ENCODE measurements at places on chromosomes 5 and 9.

- no peak for DNase-seq
Measured at GRCh38 chr5:94072116-94072515, 330.7 kb upstream of the POU5F2 start.

- DNase-seq: no peak
Measured at GRCh38 chr9:77402286-77402685, 225.0 kb downstream of the VPS13A start.

GRCh38 chr5:109076741-109077140, 329.0 kb downstream of the FER start:
- DNase-seq: no peak

GRCh38 chr5:171743436-171744076, 42.1 kb upstream of the SMIM23 start:
- no peak for DNase-seq

DNA sequence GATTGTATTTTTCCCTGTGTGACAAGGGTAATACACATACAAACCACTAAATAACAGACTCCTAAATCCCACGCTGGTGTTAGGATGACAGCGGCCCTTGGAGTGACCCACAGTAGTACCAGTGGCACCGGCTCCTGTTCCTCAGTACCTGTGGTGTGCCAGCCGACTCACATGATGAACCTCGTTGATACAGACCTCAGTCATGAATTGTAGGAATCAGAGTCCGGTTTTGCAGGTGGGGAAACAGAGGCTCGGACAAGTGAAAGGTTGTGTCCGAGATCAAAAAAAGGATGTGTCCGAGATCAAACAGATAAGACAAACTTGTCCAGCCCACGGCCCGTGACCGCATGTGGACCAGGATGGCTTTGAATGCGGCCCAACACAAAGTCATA, 78.0 kb downstream of the AMBP start:
- no peak for DNase-seq

DNA sequence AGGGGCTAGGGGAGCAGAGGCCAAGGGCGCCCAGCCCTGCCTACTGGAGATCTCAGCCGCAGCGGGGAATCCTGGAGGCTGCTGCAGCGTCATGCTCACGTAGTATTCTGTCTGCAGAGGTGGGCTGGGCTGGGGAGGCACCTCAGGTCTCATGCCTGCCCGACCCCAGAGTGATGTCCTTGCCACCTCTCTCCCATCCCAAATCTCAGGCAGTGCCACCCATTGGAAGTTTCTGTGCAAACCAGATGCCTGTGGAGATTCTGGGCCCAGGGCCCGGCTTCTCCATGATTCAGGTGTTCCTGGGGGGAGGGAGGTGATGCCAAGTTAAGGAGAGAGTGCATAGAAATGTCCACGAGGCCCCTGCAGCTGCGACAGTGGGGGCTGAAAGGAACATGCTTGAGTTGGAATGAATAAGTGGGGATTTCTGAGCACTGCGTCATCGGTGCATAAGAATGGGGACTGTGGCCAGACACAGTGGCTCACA, 72.0 kb downstream of the ANKRD33B start:
- peak; percentile 51 for DNase-seq

GRCh38 chr9:69574057-69574456, 98.1 kb downstream of the APBA1 start:
- no peak for DNase-seq

GRCh38 chr5:72379936-72380335, 59.8 kb downstream of the PTCD2 start:
- DNase-seq: no peak

- DNase-seq: no peak
Measured at GRCh38 chr5:50922942-50923767, 256.7 kb downstream of the PARP8 start.

DNA sequence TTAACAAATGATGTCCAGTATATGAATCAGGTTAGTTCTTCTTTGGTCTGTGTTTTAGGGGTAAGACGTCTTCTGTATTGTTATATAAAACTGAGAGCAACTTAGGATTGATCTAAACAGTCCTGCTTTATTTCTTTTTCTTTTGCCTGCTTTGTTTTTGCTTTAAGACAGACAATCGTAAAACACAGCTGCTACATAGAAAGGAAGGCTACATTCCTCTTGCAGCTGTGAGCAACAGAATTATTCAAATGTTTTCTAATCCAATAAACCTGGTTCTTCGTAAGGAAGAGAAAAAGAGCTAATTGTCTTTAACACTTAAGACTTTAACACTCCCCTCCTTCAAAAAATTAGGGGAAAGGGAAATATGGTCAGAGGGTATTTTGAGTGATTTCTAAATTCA, 14.6 kb downstream of the FGF1 start:
- DNase-seq: no peak

DNA sequence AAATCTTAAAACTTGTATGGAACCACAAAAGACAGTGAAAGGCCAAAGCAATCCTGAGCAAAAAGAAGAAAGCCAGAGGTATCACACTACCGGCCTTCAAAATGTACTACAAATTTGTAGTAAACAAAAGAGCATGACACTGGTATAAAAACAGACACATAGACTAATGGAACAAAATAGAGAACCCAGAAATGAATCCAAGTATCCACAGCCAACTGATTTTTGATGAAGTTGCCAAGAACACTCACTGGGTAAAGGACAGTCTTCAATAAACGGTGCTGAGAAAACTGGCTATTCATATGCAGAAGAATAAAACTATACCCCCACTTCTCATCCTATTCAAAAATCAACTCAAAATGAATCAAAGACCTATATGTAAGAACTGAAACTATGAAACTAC, 390.1 kb downstream of the PRELID2 start:
- DNase-seq: no peak

DNA sequence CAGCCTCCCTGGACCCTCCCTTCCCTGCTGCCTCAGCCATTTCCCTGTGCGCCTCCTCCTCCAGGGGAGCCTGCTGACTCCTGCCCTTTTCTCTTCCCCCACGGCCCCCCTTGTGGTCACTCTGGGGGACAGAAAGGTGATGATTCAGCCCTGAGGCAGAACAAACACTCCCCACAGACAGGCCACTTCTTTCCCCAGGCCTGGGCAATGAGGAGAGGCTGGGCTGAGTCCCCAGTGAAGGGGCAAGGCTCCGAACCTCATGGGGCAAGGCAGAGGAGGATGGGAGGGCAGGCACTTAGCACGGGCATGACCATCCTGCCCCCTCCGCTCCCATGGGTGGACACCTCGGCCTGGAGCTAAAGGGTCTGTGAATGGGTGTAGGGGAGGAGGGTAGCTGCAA, 21.0 kb downstream of the CSF1R start:
- no peak for DNase-seq

- no peak for DNase-seq
Measured at GRCh38 chr5:72472666-72473422, 34.4 kb downstream of the ZNF366 start.

DNA sequence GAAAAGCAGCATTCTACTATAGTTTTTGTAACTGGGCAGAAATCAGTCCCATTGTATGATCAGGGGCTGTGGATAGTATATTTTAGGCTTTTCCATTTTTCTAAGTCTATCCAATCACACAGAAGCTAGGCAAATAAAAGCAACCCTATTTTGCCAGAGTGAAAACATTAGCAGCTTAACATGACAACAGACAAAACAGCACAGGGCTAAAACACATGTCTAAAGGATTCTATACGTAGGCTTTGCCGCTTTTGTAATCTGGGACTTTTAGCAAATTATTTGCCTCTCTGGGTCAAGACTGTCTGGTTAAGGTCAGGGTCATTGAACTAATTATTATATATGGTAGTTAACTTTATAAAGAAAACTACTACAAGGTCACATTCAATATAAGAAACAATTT, 4.2 kb downstream of the MARCHF3 start:
- DNase-seq: no peak

- no peak for DNase-seq
Measured at GRCh38 chr5:107485184-107485583, 185.6 kb downstream of the EFNA5 start.

DNA sequence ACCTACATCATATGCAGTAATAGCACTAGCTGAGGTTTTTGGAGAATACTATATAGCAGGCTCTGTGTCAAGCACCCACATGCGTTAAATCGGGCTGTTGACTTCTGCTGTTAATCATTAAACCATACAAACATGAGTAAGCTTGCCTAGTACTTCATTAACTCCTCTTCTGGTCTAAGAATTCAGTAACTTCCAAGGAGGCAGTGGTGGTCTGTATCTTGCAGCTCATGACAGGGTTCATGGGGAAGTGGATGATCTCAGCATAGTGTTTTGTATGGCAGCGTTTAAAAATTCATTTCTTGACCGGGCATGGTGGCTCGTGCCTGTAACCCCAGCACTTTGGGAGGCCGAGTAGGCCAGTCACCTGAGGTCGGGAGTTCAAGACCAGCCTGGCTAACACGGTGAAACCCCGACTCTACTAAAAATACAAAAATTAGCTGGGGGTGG, at the start of gene HAVCR1:
Gene HAVCR1 (minus strand): TSS at position 24 of the 447 bp plus-strand sequence. CDS start 1,173 bp downstream, outside the sequence.
- no peak for DNase-seq

All from activated CD4-positive, alpha-beta T cell treated with anti-CD3 and anti-CD28 coated beads, Interleukin-2, amount 50 U/mL, for 48 hours (primary cell).